ENCODE measurements at places on chromosomes 16 and 17. TPM values are rescaled to one million over a fixed set of nuclear protein-coding genes. Genes with fewer than 3 reads are reported as not detected.
A peak's percentile ranks its signal among the peaks of the same experiment; 100 is the strongest.

GRCh38 chr17:4032245-4032644 lies 68.0 kb upstream of the ATP2A3 start:
- no peak for DNase-seq

DNA sequence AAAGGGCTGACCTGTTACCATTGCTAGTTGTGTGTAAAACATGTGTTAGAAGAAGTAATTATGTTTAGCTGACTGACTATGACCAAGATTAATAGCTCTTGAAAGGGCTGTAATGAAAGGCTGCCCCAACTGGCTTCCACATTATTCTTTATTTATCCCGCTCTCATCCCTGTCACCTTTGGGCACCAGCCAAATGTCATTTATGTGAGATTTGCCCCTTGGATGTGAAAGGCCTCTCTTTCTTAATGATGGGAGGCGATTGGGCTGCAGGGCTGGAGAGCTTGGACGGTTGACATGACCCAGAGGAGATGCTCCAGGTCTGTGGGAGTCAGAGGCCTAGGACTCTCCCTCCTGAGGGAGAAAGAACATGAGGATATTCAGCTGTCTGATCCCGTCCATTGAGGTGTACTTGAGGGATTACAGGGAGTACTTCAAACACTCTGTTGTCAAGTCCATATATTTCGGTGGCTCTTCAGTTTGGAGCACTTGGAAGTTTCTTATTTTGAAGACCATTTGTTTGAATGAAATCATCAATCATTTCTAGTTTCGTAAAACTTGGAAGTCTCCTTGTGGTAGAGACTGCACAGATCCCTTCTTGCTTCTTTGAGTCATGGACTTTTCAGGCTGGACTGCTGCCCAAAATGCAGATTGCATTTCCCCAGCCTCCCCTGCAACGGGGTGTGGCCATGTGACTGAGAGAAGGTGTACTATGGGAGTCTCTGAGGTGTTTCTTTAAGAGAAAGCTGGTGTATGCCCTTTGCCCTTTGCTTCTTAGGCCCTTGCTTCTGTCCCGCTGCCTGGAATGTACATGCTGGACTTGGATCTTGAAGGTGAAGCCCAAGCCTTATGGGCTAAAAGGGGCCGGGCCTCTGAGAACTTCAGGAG lies 51.3 kb downstream of the FTO start:
- DNase-seq = no peak

NUBP2 gene
- total RNA-seq = 73.5 TPM

- DNase-seq = no peak
These were observed 1.7 kb upstream of the AKTIP start for GRCh38 chr16:53504665-53505064.

GRCh38 chr17:74749279-74750038 lies 1.0 kb downstream of the NHERF1 start:
- DNase-seq = no peak

- no peak for DNase-seq
These were observed 82.3 kb downstream of the NT5M start for GRCh38 chr17:17385491-17385890.

GRCh38 chr17:43171586-43172487 lies 823 bp downstream of the NBR1 start:
- DNase-seq = peak; percentile 68

DNA sequence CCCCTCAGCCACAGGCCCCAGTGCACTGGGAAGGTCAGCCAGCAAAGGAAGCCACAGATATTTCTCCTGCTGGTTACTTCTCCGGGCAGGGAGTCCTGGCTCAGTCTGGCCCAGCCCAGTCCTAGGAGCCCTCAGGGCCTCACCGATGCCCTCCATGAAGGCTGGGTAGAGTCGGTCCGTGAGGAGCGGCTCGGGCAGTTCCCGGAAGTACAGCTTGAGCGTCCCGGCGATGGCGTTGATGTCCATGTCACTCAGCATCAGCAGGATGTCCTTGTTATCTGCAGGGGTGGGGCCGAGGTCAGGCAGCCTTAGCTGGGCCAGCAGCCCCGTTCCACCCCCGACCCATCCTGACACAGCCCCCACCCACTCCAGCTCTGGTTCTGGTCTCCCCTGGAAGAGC lies 13.7 kb downstream of the TIMM22 start:
- no peak for DNase-seq

GRCh38 chr17:34252444-34253138 lies 2.5 kb upstream of the CCL2 start:
- peak; percentile 97 for DNase-seq

GRCh38 chr16:68059804-68060203 lies 25.4 kb upstream of the NFATC3 start:
- DNase-seq = no peak

- DNase-seq = no peak
These were observed 78.4 kb downstream of the VAT1L start for GRCh38 chr16:77866752-77867151.

GRCh38 chr17:75346906-75347305 lies 57.7 kb upstream of the SLC25A19 start:
- no peak for DNase-seq

RGS9 gene
- 11.0 TPM for total RNA-seq

DNA sequence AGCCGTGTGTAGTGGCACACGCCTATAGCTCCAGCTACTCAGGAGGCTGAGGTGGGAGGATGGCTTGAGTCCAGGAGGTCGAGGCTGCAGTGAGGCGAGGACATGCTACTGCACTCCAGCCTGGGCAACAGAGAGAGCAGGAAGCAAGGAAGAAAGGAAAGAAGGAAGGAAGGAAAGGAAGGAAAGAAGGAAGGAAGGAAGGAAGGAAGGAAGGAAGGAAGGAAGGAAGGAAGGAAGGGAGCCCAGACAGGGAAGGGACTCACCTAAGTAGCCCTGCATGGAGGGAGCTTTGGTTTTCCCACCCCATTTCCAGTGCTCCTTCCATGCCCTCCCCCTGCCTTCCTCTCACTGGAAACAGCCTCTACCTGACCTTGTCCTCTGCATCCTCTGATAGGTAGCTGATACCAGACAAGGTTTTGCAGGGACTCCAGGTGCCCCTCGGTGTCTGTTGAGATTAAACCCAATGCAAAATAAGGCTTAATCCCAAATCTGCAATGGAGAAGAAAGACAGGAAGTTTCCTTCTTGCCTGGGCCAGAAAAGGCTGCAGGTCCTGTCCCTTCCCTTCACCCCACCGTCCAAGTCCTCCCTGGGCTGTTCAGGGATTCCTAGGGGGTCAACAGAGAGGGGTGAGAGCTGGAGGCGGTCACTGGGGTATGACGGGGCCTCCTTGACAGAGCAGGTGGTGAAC lies 21.5 kb upstream of the CA4 start:
- no peak for DNase-seq

DNA sequence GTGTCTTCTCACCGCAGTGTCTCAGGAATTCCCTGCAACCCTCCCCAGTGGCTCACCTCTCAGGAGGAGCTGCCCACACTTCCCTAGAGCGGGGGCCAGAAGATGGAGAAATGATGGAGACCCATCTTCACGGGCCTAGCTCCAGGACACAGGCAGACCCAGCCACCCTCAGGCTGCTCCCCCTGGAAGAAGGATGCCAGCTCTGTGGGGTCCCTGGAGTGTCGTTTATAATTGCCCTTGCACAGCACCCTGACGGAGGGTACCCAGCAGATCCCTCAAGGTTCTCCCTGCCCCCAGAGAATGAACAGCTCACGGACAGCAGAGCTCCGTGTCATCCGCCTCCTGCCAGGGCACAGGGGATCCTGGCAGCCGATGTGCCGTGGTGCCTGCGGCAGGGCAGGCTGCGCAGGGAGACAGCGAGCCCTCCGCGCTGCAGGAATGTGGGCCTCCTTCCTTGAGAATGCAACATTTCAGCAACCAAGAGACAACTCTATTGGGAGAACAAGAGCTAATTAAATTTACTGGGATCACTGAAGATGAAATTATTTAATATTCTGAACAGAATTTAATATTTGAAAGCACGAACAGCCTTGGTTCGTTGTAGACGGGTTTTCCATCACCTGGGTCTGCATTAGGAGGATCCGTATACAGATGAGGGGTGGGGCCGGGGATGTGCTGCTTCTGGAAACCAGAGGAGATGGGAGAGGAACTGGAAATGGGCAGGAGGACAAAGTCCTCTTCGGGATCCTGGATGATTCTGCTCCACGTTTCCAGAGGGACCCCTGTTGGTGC lies 21.0 kb upstream of the RBFOX3 start:
- DNase-seq = no peak

ABCC6 gene
- 0.20 TPM for total RNA-seq

AHSP gene
- total RNA-seq = not detected

SLC25A10 gene
- 10.8 TPM for total RNA-seq

- no peak for DNase-seq
These were observed 5.0 kb upstream of the KCNJ18 start for GRCh38 chr17:21687136-21687953.

- peak; percentile 41 for DNase-seq
These were observed 54.3 kb upstream of the SREBF1 start for GRCh38 chr17:17890773-17891759.

- no peak for DNase-seq
These were observed 131.1 kb downstream of the ENGASE start for GRCh38 chr17:79205688-79206205.
